Aorta (tissue), 5 donors: ENCODE measurements at places on chromosomes 3 and 15. TPM values are rescaled to one million over a fixed set of nuclear protein-coding genes. Genes with fewer than 3 reads are reported as not detected.
A peak's percentile ranks its signal among the peaks of the same experiment; 100 is the strongest.

NUP210 gene
- total RNA-seq = 2.8 TPM

ACSBG1 gene
- not detected for total RNA-seq

TMEM40 gene
- total RNA-seq = not detected

TRIM42 gene
- not detected for total RNA-seq

VPS8 gene
- 57.9 TPM for total RNA-seq

CAPN3 gene
- total RNA-seq = 22.6 TPM

ANKUB1 gene
- not detected for total RNA-seq

GRCh38 chr3:42895580-42895868 is 10.4 kb upstream of the ZNF662 start:
- DNase-seq = no peak

GRCh38 chr3:170942011-170942410 is 33.6 kb upstream of the EIF5A2 start:
- DNase-seq = no peak

GRCh38 chr3:15107075-15107947 is 8.4 kb upstream of the RBSN start:
- no peak for DNase-seq

GRCh38 chr15:86161250-86161649 is 81.6 kb downstream of the AGBL1 start:
- no peak for DNase-seq

GRCh38 chr3:105752791-105753415 is 115.9 kb downstream of the CBLB start:
- no peak for DNase-seq

GRCh38 chr15:84973492-84974460 is 7.9 kb upstream of the PDE8A start:
- DNase-seq = no peak

GRCh38 chr3:17740721-17741141 is 1.7 kb downstream of the TBC1D5 start:
- no peak for DNase-seq

DNA sequence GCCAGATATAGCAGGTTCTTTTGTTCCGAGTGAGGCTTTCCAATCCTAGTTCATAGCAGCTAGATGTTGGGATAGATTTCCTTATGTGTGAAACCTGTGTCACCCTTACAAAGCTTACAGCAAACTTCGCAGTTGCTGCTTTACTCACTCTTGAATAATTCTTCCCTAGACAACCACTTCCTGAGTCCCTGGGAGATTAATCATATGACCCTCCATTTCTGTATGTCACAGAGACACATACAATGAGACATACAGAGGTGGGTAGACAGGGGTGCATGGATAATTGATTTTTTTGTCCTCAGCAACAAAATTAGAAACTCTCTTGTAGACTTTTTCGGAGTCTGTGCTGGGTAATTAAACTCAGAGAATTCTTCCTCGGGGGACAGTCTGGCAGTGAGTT is 163.2 kb downstream of the NSUN3 start:
- DNase-seq = no peak

DNA sequence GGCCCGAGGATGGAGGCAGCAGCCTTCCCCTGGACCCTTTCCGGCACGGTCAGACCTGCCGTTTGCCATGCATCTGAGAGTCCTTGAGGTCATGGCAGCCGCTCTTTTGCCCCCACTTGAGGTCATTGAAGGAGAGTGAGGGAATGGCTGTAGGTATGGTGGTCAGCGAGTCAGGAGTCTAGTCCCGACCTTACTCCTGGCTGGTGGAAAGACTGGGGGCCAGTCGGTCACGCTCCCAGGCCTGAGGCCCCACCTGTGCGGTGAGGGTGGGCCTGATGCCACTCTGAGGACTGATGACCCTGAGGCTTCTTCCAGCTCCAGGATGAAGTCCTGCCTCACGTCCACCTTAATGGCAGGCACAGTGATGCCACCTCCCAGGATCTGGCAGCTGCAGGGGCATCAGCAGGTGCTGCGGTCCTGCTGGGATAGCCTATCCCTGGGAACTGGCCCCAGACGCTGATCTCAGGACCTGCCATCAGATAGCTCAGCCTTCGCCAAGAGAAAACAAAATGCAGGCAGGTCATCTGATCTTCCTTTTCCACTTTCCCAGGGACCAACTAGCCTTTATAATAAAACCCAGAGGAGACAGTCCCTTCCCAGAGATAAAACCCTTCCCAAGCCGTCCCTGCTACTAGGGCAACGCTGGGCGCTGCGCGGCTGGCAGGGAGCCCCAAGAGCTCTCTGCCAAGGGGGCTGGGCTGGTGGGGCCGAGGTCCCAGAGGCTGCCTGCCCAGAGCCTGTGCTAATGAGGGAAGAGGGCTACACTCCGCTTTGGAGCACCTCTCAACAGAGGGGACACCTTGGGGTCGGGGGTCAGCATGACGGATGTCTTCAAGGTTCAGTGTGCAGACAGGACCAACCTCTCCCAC is 42.2 kb downstream of the TM2D3 start:
- DNase-seq = peak; percentile 62
